Urothelium cell line (cell line): ENCODE measurements at places on chromosomes 7 and 10.

DNA sequence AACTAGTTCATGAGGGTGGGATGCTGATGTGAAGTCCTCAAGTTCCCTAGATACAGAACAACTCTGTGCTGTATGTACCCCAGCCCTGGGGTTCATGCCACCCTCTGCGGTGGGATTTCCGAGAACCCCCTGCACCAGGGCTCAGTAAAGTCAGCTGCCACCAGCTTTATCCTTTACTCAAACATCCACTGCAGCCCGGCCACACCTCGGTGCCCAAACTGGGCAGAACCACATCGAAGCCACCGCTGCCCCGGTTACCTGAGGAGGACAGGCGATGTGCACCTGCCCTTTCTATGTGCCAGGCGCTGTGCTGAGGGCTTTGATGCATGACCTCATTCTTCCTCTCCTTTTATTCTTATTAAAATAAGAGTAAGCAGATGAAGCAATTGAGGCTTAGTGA lies 9.9 kb upstream of the CALML5 start:
- no peak for DNase-seq

DNA sequence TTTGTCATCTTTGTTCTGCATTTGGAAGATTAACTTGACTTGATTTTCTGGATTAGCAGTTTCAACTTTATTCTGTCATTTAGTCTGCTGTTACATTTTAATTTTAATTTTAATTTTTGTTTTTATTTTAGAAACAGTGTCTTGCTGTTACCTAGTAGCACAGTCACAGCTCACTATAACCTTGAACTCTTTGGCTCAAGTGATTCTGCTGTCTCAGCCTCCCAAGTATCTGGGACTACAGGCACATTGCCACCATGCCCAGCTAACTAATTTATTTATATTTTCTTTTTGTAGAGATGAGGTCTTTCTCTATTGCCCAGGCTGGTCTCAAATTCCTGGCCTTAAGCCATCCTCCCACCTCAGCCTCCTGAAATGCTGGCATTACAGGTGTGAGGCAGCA lies 35.3 kb downstream of the PALS2 start:
- DNase-seq: no peak

- no peak for DNase-seq
Measured at GRCh38 chr10:105509517-105509916, 868.4 kb downstream of the SORCS3 start.

GRCh38 chr10:69315610-69316312 lies 37.5 kb downstream of the HK1 start:
- DNase-seq: no peak

DNA sequence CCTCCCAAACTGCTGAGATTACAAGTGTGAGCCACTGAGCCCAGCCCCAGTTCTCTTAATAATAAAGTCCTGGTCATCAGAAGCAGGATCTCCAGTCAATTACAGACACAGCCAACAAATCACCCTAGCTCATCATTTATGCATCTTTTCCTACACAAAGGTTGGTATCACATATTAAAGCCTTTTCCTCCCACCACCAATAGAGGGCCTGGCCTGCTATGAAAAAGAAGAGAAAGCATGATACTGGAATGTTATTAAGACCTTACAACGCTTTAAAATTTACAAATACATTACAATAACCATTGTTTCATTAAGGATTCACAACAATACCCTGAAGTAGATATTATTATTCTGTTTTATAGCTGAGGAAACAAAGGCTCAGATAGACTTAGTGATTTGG lies 25.9 kb downstream of the VAX1 start:
- DNase-seq: no peak

GRCh38 chr10:87546210-87546609 lies 41.5 kb downstream of the MINPP1 start:
- no peak for DNase-seq

DNA sequence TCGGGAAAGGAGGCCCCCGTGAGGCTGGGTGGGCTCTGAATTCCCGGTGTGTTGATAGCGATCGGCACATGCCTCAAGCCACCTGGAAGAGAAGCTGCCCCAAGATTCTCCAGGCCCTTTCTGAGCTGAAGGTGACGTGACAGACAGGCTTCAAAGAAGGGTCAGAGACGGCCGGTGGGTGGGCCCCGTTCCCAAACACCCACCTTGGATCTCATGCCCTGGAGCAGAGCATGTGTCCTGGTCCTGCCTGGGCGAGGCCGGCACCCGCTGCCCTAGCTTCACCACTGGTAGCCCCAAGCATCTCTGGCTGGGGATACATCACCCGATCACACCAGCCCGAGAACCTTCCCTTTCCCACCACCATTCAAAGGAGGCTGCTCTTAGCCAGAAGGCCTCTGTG lies 399.0 kb downstream of the DNAJB6 start:
- DNase-seq: no peak

DNA sequence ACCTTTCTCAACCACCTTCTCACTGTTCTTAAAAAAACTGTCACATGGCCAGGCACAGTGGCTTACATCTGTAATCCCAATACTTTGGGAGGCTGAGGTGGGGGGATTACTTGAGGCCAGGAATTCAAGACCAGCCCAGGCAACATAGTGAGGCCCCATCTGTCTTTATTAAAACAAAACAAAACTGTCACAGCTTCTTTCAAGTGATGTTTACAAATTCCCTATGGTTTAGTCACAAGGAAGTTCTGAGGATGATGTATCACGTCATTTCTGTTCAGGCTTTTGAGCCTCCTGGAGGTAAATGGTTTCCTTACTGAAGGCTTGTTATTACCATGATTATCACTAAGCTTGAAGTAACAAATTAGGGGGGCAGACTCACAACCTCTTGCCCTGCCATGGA lies 186.2 kb downstream of the CFTR start:
- peak; percentile 23 for DNase-seq

DNA sequence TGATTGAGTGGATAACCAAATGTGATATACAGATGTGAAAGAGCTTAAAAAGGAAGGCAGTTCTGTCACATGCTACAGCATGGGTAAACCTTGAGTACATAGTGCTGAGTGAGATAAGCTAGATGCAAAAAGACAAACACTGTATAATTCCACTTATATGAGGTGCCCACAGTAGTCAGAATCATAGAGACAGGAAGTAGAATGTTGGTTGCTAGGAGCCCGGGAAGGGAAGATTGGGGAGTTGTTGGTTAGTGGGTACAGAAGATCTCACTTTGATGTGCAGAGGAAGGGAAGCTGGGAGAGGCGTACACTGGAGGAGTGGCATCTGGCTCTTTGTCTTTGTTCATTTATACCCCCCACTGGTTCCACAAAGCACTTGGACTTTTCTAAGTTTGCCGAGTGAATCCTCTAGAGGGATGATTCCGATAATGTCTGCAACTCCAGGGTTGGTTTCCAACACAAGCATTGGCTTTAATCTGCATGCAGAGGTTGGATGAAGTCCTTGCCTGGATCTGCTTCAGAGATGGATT lies 39.5 kb downstream of the TSPAN14 start:
- DNase-seq: no peak

DNA sequence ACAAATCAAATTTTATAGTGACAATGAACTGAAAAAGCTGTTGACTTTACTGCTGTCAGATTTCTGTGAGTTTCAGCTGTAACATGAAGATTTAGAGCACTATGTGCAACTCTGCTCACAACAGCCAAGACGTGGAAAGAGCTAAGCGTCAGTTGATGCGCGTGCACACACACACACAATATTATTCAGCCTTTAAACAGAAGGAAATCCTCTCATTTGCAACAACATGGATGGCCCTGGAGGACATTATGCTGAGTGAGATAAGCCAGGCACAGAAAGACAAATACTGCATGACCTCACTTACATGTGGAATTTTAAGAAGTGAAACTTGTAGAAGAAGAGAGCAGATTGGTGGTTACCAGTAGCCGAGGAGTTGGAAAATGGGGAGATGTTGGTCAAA lies 82.8 kb upstream of the FRMD4A start:
- DNase-seq: no peak

- DNase-seq: no peak
Measured at GRCh38 chr10:70943841-70944466, 55.6 kb upstream of the PCBD1 start.

- no peak for DNase-seq
Measured at GRCh38 chr7:1742555-1743303, 72.7 kb downstream of the ELFN1 start.

GRCh38 chr7:118153551-118154177 lies 30.3 kb upstream of the LSM8 start:
- no peak for DNase-seq

DNA sequence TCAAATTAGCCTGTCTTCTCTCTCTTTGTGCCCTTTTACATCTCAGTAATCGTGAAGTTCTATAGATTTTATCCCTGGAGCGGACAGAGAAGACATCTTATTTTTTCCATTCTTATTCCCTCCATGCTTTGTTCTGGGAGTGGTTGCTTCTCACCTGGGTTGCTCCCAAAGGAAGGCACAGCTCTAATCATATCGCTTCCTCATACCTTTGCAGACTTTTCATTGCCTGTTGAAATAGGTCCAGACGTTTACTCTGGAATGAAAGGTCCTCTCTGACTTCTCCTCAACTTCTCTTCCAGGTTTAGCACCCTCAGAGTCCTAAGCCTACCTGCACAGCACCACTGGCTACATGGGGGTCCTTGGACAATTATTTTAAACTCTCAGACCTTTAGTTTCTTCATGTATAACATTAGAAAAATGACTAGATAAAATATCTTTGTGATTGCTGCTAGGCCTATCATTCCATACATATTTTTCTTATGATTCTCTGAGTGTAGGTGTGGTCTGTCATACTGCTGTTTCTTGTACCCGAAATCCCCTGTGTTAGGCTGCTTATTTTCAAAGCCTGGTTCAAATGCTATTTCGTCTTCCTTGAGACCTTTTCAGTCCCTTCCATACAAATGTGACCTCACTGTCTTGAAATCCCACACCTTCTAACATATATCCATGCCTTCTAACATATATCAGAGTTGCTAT lies 418.1 kb downstream of the GFRA1 start:
- DNase-seq: peak; percentile 6

DNA sequence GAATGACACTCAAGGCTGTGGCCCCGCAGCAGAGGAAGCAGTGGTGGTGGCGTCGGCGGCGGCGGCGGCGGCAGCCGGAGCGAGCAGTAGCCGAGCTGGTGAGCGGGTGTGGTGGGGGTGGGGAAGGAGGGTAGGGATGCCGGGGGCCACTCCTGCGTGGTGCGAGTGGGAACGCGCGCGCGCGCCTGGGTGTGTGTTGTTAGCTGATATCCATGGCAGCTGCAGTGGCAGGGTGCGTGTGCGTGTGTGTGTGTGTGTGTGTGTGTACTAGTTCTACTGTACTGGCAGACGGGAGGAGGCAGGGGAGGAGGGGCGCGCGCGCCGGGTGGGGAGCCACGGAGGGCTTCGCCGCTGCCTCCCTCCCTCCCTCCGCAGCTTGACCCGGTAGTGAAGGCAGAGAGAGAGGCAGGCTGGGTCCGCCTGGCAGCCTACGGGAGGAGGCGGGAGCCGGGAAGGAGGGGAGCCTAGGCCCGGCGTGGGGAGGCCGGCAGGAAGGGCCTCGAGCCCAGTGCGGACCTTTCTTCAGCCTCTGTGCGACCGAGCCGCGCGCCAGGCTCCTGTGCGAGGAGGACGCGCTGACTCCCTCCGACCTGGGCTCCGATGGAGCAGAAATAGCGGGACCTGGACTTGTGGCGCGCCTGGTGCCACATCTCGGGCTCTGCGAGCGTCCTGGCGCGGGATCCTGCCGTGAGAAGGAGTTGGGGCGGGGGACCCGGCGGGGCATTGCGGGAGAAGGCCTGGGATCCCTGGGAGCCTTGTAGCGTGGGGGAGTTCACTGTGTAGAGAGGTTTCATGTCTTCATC lies at the start of gene MAGI2:
TSS of gene MAGI2 (minus strand) at position 110 of the 803 bp plus-strand sequence. CDS start 347 bp downstream, outside the sequence.
- DNase-seq: peak; percentile 84

- DNase-seq: no peak
Measured at GRCh38 chr10:10961072-10961471, 56.6 kb upstream of the CELF2 start.

DNA sequence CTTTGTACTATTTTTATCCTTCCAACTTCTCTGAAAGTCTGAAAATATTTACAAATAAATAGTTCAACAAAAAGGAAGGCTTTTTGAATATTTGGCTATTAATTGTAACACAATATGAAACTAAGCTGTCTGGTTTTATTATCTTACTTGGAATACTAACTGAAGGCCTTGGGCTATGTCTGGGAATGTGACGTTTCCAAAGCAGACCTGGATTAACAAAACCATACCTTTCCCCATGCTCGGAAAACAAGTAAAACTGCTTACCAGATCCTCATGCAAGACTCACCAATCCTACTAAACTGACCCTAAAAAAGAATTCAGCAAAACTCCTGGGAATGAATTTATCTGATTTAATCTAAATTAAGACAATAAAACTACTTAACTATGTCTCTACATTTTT lies 116.4 kb downstream of the ATE1 start:
- no peak for DNase-seq

- DNase-seq: no peak
Measured at GRCh38 chr10:126101325-126101724, 205.0 kb downstream of the FANK1 start.

GRCh38 chr10:51729822-51730555 lies 30.6 kb upstream of the CSTF2T start:
- DNase-seq: no peak

GRCh38 chr7:134533288-134533771 lies 6.0 kb downstream of the AKR1B10 start:
- peak; percentile 17 for DNase-seq

DNA sequence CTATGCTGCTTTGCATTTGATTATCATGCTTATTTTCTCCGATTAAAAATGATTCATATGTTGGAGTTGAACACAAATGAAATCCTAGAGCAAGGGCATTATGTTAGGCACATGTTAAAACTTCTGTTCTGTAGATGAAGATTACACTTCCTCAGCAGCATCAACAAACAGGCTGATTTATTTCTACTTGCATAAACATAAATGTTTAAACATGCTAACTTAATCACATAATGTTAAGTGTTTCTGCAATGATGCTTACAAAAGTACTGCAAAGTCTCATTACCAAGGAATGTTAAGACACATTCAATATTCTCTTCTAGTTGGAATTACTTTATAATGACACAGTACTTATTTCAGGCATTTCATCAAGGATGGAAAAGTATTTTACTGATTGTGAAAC lies 770.8 kb downstream of the ANKRD7 start:
- no peak for DNase-seq

- DNase-seq: no peak
Measured at GRCh38 chr10:129258283-129258923, 208.6 kb upstream of the MGMT start.

DNA sequence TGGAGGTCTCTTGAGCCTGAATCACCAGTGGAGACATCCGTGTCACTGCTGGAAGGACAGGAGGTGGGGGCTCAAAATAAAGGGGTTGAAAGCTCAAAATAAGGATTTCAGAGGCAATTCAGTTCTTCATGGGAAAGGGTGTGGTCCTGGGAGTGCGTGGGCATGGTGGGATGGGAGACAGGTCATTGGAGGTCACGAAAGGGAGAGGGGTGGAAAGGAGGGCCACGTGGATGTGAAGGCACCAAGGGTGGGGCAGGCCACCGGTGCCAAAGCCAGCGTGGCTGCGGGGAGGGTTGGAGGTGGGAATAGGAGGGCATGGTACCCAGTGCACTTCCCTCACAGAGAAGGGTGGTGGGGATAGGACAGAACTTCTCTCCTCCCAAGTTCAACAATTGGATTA lies 59.7 kb downstream of the HTR5A start:
- no peak for DNase-seq

- no peak for DNase-seq
Measured at GRCh38 chr7:45185028-45185863, 27.7 kb downstream of the RAMP3 start.
